Activated CD4-positive, alpha-beta T cell treated with anti-CD3 and anti-CD28 coated beads, Interleukin-2, amount 50 U/mL, for 48 hours (primary cell): ENCODE measurements at places on chromosomes 7 and 10.

- DNase-seq = peak; percentile 32
Observed at GRCh38 chr10:86047588-86047987, 319.0 kb downstream of the GRID1 start.

DNA sequence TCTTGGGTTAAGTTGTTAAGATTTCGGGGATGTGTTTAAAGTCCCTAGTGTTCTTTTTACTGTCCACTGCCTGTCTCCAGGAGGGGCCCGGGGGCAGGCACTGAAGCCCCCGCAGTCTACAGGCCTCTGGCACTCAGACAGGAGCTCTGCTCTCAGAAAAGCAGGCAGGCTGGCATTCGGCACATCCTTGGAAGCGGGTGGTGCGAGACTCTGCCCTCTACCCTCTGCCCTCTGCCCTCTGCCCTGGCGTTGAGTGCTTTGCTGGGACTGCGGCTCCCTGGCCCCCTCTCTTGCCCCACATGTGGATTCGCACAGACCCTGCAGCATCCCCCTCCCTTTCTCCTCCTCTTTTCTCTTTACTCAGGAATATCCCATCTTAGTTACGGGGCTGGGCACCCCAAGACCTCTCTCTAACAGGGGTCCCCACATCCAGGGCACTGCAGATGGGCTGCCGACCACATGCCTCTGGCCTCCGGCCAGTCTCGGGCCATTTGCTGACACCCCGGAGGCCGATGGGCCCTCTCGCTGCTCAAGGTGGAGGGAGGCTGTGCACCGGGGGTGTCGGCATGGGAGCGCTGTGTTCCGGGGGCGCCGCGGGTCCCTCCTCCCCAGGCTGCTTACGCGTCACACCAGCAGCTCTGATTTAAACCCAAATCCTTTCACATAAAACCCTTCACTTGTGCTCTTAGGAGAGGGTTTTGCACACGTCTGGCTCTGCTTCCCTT is 479.9 kb downstream of the DNAJB6 start:
- DNase-seq = no peak

DNA sequence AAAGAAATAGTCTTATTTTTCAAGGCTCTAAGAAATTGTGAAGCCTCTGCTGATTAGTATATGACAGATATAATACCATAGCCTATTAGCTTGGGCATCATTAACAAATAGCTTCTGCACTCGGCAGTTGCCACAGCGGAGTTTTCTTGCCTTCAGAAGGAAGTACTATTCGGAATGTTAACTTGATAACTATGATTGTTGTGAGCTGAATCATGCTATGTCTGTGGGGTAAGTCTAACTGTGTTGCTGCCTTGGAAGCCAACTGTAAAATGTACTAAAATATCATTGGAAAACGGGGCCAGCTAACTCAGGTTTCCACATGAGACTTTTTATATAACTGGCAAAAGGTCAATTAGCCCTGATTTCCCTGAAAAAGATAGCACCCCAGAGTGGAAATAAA is 93.2 kb downstream of the TWIST1 start:
- no peak for DNase-seq

- no peak for DNase-seq
Observed at GRCh38 chr7:4162884-4163564, 519.1 kb upstream of the FOXK1 start.

DNA sequence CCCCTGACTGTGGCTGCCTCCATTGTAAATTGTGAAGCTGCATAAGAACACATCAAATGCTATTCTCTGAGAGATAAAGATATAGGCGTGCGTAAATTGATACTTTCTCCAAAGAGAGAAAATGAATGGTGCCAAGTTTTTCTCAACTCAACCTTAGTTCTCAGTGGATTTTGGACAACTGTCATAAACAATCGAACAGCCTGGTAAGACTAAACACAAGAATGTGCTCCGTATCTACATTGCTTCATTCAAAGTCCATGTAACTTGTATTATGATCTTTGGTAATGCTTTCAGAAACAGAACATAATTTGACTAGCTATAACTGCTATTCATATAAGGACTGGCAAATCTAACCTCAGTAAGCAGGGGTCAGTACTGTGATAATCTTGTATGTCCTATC is 429.1 kb downstream of the SEMA3D start:
- DNase-seq = no peak

DNA sequence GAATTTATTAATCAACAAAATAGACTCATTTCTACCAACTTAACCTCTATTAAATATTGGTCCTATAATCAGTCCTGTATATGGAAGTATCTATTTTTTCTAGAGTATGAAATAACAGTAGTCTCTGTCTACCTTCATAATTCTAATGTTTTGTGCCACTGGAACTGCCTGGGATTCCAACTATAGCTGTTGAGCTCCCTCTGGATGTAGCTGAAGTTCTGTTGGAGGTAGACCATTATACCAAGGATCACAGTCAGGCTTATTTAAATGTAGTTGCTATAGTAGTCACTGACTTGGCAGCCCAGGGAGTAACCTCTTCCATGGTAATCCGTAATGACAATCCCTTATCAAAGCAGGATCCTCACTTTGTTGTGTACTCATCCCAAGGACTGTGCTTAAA is 48.5 kb upstream of the PHYHIPL start:
- no peak for DNase-seq

DNA sequence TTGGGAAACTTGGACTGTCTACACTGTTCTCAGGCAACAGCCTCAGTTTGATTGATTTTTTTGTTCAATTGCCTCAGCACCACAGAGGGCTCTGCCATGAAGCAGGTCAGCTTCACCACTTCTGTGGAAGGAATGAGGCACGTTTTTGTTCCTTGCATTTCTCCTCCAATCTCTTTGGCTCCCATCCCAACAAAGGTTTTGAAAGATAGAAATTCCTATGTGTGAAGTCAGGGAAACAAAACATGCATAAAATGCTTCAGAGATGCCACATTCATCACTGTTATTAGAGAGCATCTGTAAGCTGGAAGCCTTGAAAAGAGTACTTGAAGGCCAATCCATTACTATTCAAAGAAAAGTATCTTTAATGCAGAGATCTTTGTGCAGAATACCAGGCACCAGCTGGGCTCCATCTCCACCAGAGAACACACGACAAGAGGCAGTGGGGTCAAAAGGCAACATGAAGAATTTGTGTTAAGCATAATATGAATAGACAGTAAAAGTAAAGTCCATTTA is 249.1 kb upstream of the LYZL1 start:
- no peak for DNase-seq

DNA sequence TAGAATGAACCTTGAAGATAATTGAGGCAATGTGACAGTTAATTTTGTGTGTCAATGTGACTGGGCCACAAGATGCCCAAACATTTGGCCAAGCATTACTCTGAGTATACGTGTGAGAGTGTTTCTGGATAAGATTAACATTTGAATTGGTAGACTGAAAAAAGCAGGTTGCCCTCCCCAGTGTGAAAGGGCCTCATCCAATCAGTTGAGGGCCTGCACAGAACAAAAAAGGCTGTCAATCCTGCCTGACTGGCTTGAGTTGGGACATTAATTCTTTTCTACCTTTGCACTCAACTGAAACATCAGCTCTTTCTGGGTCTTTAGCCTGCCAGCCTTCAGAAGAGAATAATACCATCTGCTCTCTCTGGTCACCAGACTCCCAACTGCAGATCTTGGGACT is 56.6 kb upstream of the PDE1C start:
- DNase-seq = no peak

GRCh38 chr7:79359827-79360226 is 93.6 kb downstream of the MAGI2 start:
- DNase-seq = no peak

- DNase-seq = no peak
Observed at GRCh38 chr10:68876246-68877138, 24.6 kb upstream of the DDX50 start.

GRCh38 chr10:95861386-95861785 is 46.4 kb upstream of the CC2D2B start:
- DNase-seq = no peak

DNA sequence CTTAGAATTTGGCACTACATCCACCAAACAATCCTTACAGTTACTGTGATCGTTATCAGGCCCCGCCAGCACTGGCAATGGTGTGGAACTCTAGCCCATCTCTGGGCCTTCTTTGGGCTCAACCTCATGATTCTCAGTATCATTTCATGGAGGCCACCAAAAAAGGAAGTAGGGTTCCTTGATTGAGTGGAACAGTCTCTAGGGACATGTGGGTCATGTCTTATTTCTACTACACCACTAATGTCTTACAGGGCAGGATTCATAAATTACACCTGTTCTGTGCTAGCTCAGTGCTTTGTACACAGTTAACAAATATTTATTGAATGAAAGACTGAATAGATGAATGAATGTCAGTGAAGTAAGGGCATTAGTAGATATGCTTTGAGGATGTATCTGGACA is 53.9 kb downstream of the AP3M1 start:
- DNase-seq = no peak

- no peak for DNase-seq
Observed at GRCh38 chr7:41809529-41809939, 106.6 kb upstream of the INHBA start.

DNA sequence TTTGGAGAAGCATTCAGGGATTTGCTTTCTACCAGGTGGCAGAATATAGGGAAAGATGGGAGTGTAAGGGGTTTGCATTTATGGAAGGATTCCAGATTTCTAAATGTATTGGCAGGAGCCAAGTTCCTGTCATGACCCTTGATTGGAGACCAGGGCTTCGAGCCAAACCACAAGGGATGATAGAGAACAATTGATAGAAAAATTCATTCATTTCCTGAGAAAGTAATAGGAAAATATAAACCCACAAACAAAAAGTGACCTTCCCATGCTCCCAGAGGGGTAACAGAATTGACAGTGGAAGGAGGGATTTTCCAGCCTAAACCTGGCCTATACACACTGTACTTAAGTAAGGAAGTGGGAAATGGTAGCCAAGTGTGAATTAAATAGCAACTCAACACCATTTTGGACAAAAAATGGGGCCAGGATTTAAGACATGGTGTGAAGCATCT is 22.4 kb upstream of the IFIT2 start:
- no peak for DNase-seq

DNA sequence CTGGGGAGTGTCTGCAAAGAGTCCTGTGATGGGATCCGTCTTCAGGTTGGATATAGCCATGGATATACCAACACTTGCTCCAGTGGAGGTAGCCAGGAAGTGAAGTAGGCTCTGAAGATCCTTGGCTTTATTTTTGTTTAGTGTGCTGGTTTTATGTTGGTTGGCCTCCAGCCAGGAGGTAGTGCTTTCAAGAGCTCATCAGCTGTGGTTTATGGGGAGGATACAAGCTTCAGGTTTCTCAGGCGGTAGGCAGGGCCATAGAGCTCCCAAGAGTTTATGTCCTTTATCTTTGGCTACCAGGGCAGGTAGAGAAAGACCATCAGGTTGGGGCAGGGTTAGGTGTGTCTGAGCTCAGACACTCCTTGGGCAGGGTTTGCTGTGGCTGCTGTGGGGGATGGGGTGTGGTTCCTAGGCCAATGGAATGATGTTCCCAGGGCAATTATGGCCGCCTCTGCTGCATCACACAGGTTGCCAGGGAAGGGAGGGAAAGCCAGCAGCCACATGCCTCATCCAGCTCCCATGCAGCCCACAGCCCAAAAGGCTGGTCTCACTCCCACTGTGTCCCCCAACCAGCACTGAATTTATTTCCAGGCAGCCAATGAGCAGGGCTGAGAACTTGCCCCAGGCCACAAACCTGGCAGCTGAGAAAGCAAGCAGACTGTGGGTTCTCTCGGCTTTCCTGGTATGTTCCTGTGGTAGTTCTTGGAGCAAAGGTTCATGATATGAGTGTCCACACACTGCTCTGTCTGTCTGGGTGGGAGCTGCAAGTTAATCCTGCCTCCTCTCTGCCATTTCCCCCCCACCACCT is 67.0 kb upstream of the PRLHR start:
- DNase-seq = no peak

- DNase-seq = no peak
Observed at GRCh38 chr7:46972205-46972604, 609.7 kb downstream of the TNS3 start.

DNA sequence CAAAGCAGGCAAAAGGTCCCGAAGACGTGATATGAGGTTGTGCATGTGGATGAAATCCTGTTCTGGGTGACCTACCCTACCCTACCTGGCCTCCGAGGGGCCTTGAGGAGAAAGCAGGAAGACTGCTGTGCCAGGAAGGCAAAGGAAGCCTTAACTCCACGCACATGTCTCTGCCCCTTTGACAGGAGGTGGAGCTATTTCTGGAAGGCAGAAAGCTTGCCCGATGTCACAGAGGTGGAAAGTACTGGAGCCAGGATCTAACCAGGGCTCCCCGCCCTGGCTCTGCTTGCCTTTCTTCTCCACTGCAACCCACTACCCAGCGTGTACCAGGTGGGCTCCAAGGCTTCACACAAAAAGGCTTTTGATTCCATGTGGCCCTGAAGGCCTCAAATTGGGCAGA is 66.4 kb upstream of the DDC start:
- DNase-seq = no peak

DNA sequence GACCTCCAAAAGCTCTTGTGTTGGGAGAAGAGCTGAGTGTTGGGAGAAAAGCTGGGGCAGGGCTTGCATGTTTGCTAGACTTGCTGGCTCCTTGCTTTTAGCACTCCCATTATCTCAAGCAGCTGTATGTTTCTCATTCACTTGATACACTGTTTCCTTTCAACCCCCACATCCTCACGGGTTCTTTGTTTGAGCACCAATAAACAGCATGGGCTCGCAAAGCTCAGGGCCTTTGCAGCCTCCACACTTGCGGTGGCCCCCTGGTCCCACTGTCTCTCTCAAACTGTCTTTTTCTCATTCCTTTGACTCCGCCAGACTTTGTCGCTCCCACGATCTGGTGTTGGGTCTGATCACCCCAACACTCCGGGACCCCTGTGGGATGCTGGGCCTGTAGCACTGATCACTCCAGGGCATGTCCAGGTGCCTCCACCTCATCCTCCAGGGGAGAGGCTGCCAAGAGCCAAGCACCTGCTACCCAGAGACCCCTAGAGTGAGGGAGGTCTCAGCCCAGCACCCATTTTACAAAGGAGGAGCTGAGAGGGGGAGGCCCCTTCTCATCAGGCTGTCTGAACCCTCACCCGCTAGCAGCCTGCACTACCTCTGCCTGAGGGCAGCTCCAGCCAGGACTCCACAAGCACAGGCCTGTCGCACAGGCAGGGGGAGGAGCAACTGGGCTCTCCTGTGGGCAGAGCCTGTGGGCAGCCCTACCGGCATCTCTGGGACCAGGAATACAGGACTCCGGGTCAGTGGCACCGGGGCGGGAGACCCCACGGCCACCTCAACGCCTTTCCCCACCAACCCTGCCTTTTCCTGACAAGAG is 49.1 kb upstream of the MSMB start:
- no peak for DNase-seq

GRCh38 chr7:92735707-92736106 is 100.7 kb downstream of the CDK6 start:
- no peak for DNase-seq

- DNase-seq = peak; percentile 77
Observed at GRCh38 chr7:36670585-36671431, 53.5 kb downstream of the AOAH start.
